Activated CD4-positive, alpha-beta memory T cell treated with anti-CD3 and anti-CD28 coated beads, Interleukin-2, amount 10 ng/mL, durations not matched to agents 7 days and 5 days (primary cell): ENCODE measurements at places on chromosomes 1 and 21. TPM values are rescaled to one million over a fixed set of nuclear protein-coding genes. Genes with fewer than 3 reads are reported as not detected.

GRCh38 chr1:51576923-51577322 lies 40.0 kb upstream of the OSBPL9 start:
- no peaks in the 10 kb centered on the region for H3K27me3 ChIP-seq
- no peak for DNase-seq
- H3K4me1 ChIP-seq = peaks cover 40% of the 10 kb centered on the region
- peaks cover 6% of the 10 kb centered on the region for H3K36me3 ChIP-seq
- H3K27ac ChIP-seq = peak overlapping the region; percentile 33
- no peak overlapping the region for H3K4me3 ChIP-seq

DNA sequence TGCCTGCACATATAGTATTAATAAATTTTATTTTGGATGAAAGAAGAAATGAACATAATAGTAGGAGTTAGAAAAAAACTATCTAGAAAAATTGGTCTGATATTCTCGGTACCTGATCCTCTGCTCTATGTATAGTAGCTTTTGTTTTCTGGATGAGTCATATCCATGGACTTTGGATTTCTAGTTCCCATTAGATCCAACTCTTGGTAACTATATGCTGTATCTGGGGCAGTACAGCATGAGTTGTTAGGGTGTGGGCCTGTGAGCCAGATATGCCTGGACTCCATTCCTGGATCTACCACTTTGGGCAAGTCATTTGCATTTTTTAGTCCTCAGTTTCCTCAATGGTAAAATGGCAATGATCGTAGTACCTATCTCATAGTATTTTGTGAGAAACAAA lies 372.2 kb upstream of the PKN2 start:
- H3K4me3 ChIP-seq = no peak overlapping the region
- H3K27me3 ChIP-seq = no peaks in the 10 kb centered on the region
- no peak overlapping the region for H3K27ac ChIP-seq
- no peak for DNase-seq
- H3K36me3 ChIP-seq = no peaks in the 10 kb centered on the region

- no peak for DNase-seq
- H3K27ac ChIP-seq = peak overlapping the region; percentile 59
- H3K4me3 ChIP-seq = no peak overlapping the region
- H3K4me1 ChIP-seq = peaks cover 63% of the 10 kb centered on the region
- no peaks in the 10 kb centered on the region for H3K27me3 ChIP-seq
Observed at GRCh38 chr1:198734323-198735008, 95.6 kb downstream of the PTPRC start.

GRCh38 chr1:118984086-118984721 lies 3.9 kb downstream of the TBX15 start:
- DNase-seq = no peak
- no peak overlapping the region for H3K4me3 ChIP-seq
- H3K36me3 ChIP-seq = peaks cover 40% of the 10 kb centered on the region
- H3K27ac ChIP-seq = no peak overlapping the region
- peaks cover 86% of the 10 kb centered on the region for H3K27me3 ChIP-seq
- peaks cover 10% of the 10 kb centered on the region for H3K4me1 ChIP-seq

DNA sequence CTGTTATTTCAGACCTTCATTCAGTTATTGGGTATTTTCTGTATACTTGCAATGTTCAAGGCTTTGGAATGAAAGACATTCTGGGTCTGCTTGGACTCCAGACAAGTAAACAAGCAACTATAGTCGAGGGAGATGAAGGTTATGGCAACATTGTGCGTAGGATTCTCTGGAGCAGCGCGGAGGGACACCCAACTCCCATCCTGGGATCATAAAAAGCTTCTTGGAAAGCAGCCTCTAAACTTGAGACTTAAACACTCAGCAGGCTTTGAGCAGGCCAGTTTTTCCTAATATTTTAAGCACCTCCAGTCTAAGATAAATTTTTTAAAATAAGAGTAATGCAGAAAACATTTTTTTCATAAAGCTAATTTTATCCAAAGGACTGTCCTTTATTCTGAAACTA lies 7.6 kb upstream of the LYST start:
- H3K27me3 ChIP-seq = no peaks in the 10 kb centered on the region
- no peak for DNase-seq
- H3K4me1 ChIP-seq = peaks cover 72% of the 10 kb centered on the region
- no peaks in the 10 kb centered on the region for H3K36me3 ChIP-seq
- H3K27ac ChIP-seq = peak overlapping the region; percentile 23
- H3K4me3 ChIP-seq = no peak overlapping the region

DNA sequence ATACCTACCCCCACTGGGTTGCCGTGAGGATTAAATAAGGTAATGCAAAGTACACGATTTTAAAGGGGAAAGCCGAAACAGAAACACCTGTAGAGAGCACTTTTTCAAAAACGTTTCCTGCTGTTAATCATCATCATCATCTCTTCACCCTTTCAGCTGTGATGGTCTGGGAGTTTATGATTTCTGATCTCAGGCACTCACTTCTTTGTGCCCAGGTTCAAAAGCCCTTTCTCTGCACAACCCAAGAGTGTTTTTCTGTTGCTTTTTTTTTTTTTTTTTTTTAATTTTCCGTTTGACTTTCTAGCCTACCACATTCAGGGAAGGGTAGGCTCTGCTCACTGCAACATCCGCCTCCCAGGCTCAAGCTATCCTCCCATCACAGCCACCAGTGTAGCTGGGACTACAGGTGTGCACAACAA lies 936 bp upstream of the UBXN11 start:
- H3K27me3 ChIP-seq = no peaks in the 10 kb centered on the region
- peak overlapping the region; percentile 90 for H3K4me3 ChIP-seq
- no peaks in the 10 kb centered on the region for H3K36me3 ChIP-seq
- peak overlapping the region; percentile 98 for H3K27ac ChIP-seq
- peaks cover 49% of the 10 kb centered on the region for H3K4me1 ChIP-seq
- peak; percentile 48 for DNase-seq

TMPRSS3 gene
- total RNA-seq = 24.8 TPM
